ENCODE measurements at places on chromosomes 3 and 15.

GRCh38 chr3:192916371-192917027, 1.2 kb downstream of the MB21D2 start:
- no peak for DNase-seq

DNA sequence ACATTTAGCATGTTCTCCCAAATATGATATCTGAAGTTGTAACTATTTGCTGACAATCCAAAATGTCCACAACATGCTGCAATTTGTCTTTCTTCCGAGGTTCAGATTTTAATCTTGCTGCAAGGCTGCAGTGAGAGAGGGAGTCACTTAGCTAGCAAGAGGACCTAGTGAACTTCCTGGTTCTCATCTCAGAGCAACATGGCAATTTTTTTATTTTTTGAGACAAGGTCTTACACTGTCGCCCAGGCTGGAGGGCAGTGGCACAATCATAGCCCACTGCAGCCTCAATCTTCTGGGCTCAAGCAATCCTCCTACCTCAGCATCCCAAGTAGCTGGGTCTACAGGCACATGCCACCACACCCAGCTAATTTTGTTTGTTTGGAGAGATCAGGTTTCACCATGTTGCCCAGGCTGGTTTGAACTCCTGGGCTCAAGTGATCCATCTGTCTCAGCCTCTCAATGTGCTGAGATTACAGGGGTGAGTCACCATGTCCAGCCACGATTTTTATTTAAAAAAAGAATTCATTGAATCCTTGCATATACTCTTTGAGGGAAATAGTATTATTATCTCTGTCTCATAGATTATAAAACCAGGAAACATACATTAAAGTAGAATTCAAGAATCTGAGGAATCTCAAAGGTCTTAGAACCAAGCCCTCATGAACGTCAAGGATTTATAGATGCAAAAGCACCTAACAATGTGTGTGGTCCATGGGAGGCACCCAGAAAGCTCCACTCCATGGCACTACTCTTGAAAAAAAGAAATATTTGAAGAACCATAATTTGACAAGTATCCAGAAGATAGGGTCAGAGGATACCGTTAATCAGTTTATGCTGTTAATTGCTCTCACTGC, 9.1 kb downstream of the HDC start:
- no peak for DNase-seq

- no peak for DNase-seq
Observed at GRCh38 chr15:87348746-87349145, 907.8 kb downstream of the NTRK3 start.

- DNase-seq, result no peak
Observed at GRCh38 chr3:56459719-56460118, 8.5 kb downstream of the ERC2 start.

DNA sequence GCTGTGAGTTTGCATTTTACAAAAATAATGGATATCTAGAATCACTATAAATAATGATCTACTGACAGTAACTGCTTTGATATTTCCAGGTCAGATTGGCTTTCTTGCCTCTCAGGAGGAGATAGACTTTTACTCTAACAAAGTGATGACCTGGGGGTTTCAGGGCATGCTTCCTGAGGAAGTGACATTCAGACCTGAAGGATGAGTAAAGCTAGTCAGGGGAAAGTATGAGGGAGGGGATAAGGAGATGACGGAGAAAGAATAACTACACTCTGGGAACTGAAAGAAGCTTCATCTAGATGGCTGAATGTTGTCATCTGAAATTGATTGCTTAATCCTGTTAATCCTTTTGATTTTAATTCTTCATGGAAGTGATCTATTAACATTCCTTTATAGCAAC, 32.2 kb downstream of the ARMC8 start:
- DNase-seq, result no peak

DNA sequence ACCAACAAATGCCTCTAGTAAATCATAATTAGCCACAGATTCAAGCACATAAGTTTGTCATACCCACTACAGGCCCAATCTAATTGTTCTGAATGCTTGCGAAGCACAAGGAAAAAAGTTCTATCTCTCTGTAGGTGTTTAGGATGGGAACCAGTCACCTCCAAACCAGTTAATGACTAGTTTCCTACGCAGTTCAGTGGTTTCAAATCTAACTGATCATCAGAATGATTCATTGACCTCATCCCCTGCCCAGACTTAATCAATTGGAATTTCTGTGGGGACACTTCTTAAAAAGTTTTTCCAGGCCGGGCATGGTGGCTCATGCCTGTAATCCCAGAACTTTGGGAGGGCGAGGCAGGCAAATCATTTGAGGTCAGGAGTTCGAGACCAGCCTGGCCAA, 24.3 kb upstream of the MASP1 start:
- no peak for DNase-seq

GRCh38 chr3:182393830-182394367, 399.4 kb upstream of the ATP11B start:
- no peak for DNase-seq

DNA sequence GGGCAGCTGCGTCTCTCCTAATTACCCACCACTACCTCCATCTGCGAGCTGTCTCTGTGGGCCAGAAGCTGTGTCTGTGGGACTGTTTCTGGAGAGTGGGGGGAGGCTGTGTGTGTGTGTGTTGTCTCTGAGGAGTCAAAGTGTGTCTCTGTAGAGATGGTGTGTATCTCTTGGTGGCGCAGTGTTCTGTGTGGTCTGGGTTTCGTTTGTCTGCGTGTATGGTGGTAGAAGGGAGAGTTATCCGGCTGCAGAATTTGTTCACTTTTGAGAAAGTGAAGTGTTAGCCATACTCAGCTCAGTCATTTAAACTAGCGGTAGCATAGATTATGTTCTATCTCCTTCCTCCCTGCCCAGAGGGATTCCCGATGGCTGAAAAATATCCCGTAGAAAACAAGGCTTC, 2.2 kb downstream of the MYRIP start:
- DNase-seq, result no peak

DNA sequence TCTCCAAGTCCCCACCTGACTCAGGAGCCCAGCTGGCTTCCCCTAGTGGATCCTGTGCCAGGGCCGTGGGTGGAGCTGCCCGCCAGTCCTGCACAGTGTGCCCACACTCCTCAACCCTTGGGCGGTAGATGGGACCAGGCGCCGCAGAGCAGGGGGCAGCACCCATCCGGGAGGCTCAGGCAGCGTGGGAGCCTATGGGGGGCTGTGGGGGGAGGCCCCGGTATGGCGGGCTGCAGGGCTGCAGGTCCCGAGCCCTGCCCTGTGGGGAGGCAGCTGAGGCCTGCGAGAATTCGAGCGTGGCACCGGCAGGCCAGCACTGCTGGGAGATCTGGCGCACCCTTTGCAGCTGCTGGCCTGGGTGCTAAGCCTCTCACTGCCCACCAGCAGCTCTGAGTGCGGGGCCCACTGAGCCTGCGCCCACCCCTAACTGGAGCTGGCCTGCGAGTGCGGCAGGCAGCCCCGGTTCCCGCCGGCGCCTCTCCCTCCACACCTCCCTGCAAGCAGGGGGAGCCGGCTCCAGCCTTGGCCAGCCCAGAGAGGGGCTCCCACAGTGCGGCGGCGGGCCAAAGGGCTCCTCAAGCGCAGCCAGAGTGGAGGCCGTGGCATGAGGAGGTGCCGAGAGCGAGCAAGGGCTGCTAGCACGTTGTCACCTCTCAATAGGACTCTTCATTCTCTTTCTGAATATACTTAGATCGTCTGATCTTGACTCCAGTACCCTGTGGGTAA, 64.0 kb downstream of the TMEM212 start:
- DNase-seq, result no peak

DNA sequence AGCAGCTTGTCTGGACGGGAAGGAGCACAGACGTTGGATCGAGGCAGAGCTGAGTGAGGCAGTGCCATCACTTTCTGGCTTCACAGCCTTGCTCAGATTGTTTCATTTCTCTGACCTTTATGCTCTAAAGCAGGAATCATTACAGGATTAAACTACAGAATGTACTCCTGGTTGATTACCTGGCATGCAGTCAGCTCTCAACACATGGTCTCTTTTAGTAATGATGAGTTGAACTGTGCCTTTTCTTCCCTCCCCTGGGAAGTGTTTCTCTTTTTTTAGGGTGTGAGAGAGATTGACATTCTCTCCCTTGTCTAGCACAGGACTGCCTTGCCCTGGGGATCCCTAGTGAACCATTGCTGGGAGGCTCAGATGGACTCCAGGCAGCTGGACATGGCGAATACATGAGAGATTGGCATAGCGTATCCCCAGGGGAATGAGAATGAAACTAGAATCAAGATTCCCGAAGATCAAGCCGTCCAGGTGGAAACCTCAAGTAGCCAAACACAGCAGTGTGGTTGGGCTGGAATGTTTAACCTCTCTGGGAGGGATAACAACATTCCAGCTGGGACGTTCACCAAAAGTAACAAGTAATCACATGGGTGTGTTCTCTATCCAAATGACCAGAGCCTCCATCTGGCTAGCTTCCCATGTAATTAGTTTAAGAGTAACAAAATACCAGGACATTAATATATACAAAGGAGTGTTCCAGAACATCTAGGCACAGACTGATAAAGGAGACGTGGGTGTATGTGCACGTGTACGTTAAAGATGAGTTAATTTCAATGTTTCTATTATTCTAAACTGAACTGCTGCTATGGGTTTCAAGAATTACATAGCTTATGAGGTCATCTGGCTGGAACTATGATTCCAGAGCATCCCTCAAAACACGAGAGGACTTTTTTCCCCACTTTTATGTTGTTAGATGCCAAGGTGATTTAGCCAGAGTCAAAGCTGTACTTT, 118.6 kb upstream of the NR2E3 start:
- no peak for DNase-seq

GRCh38 chr15:48565560-48566482, 79.7 kb downstream of the FBN1 start:
- DNase-seq, result no peak

DNA sequence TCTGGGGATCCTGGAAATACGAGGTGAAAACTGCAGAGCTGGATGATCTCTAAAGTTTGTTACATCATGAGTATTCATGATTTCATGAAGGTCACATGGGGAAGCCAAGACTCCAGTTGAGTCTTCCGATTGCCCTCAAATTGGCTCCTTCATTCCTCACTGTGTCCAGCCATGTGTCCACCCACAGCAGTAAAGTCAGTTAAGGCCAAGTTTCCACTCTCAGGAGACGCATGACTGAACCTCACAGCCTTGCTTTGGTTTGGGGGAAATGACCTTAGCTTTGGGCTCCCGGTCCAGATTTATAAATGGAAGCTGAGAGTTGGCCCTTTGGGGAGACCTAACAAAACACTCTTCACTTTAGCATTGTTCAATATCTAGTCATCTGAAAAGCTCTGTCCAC, 289.7 kb upstream of the MCTP2 start:
- no peak for DNase-seq

DNA sequence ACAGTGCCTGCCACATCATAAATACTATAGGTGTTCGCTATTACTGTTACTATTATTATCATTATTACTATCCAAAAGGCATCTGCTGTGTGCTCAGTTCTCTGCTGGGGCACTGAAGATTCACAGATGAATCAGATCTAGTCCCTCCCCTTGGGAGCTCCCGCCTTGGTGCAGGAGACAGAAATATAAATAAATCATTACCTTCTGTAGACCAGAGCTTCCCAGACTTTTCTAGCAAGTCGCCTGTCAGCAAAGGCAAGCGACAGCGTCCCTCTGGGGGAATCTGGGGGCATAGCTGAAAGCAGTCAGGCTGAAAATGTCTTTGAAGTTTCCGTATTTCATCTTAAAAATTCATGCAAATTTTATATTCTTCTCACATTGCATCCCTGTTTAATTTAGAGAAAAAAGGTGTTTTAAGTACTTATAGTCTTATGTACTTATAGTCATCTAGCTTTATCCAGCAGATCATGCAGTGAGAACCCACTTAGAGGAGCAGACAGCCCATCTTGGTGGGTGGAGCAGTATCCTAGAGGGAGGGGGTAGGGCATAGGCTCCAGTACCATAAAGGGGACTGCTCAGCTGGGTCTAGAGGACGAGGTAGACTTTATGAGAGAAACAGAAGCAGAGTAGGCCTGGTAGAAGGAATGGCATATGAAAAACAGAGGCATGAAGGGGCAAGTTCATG, 10.4 kb upstream of the BRPF1 start:
- no peak for DNase-seq

- DNase-seq, result no peak
Observed at GRCh38 chr15:71278989-71279756, 163.9 kb downstream of the THSD4 start.

- DNase-seq, result no peak
Observed at GRCh38 chr3:150945226-150946032, 27.1 kb downstream of the CLRN1 start.

DNA sequence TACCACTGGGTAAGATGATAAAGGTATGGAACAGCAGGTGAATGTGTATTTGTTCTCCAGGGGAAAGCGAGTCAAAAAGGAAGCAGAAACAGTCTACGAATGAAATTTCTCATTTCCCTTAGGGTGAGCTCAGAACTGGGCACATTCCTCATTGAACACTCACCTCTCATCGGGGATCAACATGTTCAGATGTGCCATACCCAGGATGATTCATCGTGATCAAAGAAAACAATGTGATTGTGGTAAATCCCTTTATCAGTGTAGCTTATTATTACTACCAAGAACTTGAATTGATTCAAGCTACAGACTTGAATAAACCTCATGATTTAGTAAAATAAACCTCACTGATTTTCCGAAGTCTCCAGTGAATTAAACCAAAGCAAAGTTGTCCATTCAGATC, 72.1 kb downstream of the GJD2 start:
- DNase-seq, result no peak

DNA sequence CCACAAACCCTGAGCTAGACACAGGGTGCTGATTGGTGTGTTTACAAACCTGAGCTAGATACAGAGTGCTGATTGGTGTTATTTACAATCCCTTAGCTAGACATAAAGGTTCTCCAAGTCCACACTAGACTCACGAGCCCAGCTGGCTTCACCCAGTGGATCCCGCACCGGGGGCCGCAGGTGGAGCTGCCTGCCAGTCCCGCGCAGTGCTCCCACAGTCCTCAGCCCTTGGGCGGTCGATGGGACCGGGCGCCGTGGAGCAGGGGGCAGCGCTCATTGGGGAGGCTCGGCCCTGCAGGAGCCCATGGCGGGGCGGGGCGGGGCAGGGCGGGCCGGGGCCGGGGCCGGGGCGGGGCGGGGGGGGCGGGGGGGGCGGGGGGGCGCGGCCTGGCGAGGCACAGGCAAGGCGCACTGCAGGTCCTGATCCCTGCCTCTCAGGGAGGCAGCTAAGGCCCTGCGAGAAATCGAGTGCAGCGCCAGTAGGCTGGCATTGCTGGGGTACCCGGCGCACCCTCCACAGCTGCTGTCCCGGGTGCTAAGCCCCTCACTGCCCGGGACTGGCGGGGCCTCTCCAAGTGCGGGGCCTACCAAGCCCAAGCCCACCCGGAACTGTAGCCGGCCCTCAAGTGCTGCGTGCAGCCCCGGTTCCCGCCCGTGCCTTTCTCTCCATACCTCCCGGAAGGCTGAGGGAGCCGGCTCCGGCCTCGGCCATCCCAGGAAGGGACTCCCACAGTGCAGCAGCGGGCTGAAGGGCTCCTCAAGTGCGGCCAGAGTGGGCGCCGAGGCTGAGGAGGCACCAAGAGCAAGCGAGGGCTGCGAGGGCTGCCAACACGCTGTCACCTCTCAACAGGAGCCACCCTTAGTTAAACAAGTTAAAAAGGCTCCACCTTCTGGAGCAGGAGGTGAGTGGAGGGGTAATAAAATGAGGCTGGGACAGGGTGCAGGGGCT, 9.8 kb upstream of the TMEM40 start:
- no peak for DNase-seq

Data from stimulated activated CD4-positive, alpha-beta T cell treated with anti-CD3 and anti-CD28 coated beads, Interleukin-1b, Interleukin-23, amount 100 ng/mL, for 1 hour (primary cell).